ENCODE measurements at places on chromosomes 5 and 9.

- no peak for DNase-seq
These were observed 103.7 kb downstream of the WNK2 start for GRCh38 chr9:93287593-93287992.

DNA sequence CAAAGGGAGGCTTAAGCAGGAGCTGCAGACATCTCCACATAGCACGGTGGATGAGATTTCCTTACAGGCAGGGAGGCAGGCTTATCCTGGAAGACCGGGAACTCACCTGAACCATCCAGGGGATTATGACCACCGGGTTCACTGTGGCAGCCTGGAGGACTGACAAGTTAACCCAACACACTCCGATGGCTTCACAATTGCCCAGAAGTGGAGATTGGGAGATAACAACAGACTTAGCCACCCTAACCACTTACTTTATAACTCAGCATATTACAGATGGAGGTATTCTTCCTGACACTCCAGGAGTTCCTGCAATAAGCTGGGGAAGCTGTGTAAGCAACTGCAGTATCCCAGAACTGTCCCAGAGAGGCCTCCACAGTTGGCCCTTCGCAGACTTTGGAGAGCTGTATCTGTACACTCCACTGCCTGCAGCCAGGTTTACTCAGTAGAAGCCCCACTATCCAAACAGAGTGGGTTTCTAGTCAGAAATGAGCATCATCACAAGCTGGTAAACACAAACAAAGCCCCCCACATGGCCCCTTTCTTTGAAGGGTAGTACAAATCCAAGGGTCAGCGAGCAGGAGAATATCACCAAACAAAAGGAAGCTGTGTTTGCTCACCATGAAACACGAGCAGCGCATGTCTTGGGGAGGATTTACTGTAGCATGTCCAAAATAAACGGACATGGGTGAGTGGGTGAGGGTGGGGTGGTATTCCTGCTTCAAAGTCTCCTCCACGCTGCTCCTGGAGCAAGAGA, 462.2 kb downstream of the RASEF start:
- no peak for DNase-seq

DNA sequence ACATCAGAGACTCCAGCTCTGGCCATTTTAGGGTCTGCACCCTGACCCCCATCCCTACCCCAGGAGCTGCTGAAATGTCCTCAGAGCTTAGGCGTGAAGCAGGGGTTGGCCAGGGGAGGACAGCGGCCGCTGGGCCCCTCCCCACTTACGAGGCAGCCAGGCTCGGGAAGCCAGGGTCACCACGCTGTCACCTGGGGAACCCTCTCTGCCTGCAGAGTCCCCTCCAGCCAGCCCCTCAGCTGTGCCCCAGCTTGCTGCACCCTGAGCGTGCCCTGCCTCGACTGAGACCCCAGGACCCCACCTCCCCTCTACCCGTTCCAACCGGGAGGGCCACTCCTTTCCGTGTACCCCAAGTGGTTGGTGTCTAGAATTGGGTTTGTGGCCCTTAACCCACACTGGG, 2.7 kb downstream of the LCN10 start:
- no peak for DNase-seq

DNA sequence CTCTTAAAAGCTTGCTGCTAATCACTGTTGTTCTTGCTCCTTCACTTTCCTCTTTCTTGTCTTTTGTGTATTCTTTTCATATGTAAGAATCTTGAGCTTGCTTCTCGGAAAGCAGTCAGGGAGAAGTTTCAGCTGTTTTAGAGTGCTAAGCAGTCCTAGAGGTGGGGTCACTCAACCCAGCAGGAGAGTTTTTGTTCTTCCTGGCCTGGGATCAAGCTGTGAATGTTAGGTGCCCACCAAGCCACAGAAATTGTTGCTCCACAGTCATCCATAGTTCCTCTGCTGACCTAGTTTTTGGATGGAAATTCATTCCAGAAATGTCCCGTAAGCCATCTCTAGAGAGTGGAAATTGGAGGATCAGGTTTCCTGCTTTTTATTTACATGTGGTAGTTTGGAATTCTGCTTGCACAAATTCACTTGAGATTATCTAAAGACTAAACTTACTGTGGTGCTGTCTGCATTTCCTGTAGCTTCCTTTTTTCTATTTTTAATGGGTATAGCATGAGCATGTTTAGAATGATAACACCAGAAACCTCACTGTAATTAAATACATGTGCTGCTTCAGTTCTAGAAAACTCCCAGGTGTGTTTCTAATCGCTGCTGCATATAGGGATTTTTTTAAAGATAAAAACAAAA, 108.7 kb downstream of the MAST4 start:
- DNase-seq, result no peak

- no peak for DNase-seq
These were observed 28.5 kb upstream of the PHF24 start for GRCh38 chr9:34929506-34930102.

DNA sequence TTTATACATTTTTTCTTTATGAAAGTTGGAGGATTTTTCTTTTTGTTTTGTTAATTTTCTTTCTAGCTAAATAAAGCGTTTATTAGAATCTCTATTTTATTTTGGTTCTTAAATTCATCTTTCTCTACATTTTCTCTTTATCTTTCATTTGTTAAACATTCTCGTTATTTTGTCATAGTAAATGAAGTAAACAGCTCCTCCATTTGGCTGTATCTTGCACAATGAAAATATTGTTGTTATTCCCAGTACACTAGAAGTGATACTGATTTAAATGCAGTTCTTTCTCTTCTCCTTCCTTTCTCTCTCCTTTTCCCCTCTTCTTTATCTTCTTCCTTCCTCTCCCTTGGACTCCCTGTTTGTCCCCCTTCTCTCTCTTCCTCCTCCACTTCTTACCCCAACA, 88.8 kb downstream of the FER start:
- no peak for DNase-seq

GRCh38 chr9:6239694-6240093, 24.1 kb downstream of the IL33 start:
- no peak for DNase-seq

GRCh38 chr5:155285706-155286105, 272.2 kb downstream of the KIF4B start:
- no peak for DNase-seq

DNA sequence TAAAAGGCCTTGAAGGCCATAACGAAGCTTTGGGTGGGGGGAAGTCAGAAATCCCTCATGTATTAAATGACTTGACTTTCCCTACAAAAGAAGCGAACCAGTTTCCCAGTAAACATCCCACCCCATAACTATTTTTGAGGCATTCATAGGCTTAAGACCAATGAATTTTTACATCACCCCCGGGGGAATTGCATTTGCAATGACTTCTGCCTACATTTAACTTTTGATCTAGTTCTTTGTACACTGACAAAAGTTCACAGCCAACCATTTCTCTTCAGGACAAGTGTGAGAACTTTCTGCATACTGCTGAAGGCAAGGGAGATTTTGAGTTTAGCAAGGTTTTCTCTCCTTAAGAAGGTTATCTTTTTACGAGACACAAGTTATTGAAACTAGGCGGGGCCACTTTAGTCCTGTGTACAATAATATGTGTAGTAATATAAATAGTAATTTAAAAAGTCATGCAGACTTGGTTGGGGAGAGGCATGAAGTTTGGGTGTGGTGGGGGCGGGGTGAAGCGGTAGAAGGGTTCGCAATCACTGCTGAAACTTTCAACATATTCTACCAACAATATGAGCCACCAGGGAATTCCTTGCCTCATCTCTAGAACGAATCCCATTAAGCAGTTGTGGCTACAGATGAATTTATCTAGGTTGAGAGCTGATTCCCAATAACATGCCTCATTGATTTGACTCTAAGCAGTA, 2.5 kb downstream of the TJP2 start:
- DNase-seq, result no peak

DNA sequence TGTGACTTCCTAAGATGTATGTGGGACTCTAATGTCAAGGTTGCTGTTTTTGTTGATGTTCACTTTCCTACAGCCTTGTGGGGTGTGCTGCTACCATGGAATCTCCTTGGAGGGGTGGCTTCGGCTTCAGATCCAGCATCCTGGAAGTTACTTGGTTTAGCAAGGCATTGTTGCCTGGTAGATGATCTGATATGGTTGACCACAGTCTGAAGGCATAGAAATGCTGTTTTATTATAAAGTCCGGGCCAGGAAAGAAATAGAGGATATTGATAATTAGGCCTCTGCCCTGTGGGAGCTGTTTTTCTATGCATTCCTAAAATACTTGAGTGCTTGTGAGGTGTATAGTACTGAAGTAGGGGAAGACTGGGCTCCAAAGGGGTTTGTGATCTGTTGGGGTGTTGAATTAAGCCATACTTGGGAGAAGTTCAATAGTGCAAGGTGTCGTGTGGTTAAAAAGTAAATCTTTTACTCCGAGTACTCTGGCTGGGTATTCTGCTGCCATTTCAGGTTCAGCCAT, 27.3 kb upstream of the CREBRF start:
- DNase-seq, result no peak

GRCh38 chr5:106648401-106648800, 1022.3 kb downstream of the EFNA5 start:
- no peak for DNase-seq

DNA sequence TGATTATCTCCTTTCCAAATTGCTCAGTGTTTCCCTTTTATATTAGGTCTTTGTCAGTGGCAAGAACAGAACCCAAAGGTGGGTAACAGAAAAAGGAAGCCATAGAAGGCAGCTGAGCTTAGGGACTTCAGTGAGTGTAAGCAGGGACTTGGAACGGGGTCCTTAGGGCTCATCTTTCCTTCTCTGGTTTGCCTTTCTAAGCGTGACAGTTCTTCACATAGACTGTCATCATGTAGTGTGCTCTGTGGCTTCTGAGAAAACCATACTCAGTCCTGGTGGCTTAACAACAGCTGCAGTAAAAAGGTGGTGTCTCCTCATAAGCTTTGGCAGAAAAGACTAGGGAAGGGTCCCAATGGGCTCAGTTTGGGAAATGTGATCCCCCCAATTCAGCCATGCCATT, 108.8 kb downstream of the SLC12A2 start:
- DNase-seq, result no peak

GRCh38 chr9:87950765-87951488, 23.4 kb downstream of the CDK20 start:
- no peak for DNase-seq
